ENCODE measurements at places on chromosomes 11 and 22.
A peak's percentile ranks its signal among the peaks of the same experiment; 100 is the strongest.

DNA sequence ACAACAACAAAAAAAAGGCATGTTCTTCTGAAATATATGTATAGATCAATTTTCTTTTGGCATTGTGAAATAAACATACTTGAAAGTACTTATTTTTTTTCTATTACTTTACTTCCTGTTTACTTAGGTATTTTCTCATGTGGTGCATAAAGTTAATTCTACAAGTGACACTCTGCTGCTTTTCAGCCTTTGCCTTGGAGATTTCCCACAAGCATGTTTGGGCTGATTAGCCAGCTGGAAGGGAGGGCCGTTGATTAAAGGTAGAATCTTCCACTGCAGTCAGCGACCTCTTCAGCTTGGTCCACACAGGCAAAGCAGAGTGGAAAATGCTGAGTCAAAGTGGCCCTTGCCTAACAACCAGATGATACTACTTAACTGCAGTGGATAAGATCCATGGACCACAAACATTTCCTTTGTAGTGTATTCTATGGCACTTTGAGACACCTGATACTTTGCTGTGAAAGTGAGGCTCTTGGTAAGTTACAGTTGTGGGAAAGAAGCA is 176.0 kb downstream of the ARHGAP42 start:
- peak; percentile 77 for DNase-seq

DNA sequence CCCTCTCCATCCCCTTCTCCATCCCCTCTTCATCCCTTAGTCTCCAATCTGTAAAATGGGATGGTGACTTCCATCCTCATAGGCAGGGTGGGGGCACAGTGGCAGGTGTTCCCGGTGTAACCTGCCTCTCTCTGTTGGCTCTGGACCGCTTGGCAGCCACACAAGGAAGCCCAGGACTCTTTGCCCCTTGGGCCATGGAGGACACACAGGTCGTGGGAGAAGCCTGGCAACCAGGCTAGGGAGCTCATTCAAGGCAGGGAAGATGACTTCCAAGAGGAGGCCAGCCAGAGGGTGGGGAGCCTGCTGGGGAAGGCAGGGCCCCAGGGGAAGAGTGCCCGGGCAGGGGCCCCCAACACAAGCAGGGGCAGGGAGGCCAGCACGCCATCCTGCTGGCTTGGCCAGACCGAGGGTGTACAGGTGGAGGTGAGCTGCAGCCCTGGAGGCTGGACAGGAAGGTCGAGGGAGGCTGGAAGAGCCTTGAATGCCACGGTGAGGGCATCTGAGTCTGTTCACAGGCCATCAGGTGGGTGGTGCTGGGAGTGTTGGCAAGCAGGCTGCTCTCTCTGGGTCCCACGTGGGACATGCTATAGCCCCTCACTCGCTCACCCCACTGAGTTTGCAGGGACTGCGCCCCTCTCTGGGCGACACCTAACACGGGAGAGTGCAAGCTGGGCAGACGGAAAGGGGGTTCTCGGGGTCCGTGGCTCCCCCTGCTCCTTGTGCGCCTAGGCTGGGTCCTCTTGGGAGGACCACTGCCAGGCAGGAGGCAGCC is 15.5 kb upstream of the CTSD start:
- DNase-seq, result no peak

DNA sequence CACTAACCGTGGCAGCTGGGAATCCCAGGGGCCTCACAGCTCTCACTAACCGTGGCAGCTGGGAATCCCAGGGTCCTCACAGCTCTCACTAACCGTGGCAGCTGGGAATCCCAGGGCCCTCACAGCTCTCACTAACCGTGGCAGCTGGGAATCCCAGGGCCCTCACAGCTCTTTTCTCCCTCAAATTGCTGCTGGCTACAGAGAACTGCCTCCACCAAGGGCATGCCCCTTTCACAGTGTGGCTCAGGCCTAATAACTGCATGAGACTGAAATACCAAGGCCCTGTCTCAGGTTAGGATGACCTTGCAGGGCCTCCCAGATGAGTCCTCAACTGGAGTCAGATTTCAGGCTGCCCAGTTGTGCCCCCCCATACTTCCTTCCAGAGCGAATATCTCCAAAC is 35.1 kb upstream of the GGTLC2 start:
- no peak for DNase-seq

DNA sequence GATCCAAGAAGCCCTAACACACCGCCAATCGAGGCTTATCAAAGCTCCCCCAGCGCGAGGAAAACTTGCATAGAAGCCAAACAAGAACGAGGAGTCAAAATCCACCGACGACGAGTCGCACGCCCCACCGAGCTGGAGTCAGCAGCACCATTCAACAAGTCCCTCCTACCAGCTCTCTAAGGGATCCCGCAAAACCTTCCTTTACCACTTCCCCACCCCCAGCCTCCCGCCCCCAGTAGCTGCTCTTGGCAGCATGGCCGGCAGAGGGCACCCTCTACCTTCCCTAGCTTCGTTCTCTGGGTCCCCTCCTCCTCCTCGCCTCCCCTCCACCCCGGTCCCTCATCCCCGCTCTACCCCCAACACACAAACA is 1.4 kb downstream of the BDNF start:
- DNase-seq, result peak; percentile 89

DNA sequence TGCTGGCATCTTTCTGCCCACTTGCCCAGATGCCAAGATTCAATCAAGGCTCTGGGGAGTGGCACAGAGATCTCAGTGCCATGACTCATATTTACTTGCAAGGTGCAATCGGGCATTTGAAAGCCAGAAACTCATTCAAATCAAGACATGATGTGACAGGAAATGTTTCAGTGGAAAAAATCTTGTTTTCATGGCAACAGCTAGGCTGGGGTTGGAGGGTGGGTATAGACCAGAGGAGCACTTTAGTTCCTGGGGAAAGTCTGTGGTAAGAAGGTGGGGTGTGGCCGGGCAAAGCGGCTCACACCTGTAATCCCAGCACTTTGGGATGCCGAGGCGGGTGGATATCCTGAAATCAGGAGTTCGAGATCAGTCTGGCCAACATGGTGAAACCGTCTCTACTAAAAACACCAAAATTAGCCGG is 1.2 kb downstream of the MAJIN start:
- no peak for DNase-seq

GRCh38 chr11:110374921-110375320 is 54.8 kb upstream of the FDX1 start:
- no peak for DNase-seq

- DNase-seq, result no peak
Observed at GRCh38 chr22:30946354-30946753, 22.2 kb downstream of the MORC2 start.

DNA sequence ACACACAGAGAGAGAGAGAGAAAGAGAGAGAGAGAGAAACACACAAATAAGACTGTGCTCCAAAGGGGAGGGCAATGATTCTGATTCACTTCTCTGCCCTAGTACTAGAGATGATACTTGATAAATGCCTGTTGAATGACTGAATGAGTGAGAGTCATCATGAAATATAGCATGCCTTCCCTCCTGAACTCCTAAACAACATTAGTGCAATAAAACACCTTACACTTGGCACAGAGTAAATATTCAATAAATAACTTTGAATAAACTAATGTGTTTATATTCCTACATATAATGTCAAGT is 511.2 kb upstream of the RAG2 start:
- DNase-seq, result no peak

DNA sequence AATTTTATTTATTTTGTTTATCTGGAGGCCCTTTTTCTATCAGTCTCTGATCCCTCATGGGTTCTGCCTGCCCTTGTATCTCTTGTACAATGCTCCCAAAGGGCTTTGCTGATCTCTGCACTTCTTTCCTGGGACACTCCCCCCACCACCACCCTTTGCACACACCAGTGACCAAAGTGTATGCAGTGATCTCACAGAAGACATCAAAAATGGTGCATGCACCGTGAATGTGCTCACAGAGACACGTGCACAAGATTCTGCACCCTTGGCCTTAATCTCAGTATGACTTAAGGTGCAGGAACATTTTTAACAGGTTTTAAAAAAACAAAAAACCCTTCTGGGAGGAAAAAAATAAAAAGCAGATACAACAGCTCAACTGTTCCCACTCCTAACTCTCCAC is 12.2 kb upstream of the ADSL start:
- no peak for DNase-seq

- DNase-seq, result no peak
Observed at GRCh38 chr22:44220727-44221680, 40.3 kb downstream of the PARVG start.

DNA sequence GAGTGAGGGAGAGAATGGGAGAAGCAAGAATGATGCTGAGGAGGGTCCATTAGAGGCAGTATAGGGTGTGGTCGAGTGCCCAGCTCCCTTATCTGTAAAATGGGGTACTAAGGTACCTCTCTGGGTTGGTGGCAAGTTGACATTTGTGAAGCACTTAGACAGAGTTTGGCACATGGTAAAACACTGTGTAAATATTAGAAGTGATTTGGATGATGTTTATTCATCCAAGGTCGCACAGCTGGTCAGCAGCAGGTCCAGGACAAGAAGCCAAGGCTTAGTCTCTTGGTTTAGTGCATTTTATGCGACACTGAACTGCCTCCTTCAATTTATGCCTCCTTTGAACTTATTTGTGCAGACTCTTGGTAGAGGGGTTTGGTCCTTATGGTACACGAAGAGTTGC is 19.4 kb downstream of the KREMEN1 start:
- DNase-seq, result no peak

- no peak for DNase-seq
Observed at GRCh38 chr11:57566905-57567514, 462 bp downstream of the UBE2L6 start.

- DNase-seq, result peak; percentile 72
Observed at GRCh38 chr11:57277845-57278720, 41.0 kb upstream of the APLNR start.

DNA sequence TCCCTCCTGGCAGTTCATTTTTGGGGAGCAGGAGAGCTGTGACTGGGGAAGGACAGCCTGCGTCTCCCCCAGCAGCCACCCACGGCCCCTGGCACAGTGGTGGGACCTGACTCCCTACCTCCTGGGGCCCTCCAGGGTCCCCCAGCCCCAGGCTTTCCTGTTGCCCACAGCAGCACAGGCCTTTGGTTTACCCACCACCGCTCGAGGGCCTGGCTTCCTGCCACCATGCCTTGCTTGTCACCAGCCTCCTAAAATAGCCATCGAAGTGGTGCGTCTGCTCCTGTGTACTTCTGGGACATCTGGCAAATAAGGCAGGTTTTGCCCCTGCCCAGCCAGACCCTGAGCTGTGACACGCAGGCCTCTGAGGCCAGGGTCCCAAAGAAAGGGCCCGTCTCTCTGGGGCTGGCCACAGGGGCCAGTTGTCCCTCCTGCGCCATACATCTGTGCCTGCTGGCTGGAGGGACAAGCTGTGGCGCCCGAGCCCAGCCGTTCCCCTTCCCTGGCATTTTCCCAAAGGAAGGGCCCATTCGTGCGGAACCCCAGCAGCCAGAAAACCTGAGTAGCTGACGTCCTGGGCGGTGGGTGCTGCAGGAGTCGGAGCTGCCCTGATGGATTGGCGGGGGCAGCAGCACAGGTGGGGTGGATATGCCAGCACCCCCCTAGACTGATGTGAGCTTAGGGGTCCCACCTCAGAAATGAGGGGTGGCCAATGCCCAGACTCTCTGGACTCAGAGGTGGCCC is 14.6 kb downstream of the PHLDA2 start:
- DNase-seq, result no peak

- DNase-seq, result no peak
Observed at GRCh38 chr11:86801364-86801763, 1.0 kb downstream of the PRSS23 start.

DNA sequence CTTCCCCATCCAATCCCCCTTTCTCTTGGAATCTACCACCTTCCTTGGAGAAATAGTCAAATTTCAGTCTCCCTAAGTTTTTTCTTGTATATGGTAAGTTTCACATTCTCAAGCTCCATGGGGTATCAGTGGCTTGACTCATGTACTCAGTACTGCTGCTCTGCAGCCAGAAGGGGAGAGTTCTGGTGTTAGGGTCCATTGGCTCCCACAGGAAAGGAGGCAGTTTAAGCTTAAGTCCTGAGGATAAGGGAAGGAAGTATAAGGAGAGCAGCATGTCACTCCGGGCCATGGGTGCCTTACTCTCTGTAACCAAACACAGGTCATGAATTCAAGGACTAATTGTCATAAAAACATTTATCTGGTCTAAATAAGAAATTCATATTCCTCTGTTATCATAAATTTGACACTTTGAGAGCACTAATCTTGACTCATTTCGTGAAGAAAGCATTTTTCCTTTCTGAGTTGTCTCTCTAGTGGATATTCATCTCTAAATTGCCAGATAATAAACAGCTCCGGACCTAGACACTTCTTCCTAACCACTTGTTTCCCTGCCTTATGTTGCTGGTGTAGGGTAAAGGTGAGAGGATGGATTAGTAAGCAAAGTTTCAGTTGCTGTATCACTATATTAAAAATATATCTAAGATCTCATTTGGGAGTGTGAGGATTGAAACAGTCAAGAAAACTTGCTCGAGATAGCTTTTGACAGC is 20.1 kb upstream of the SORL1 start:
- DNase-seq, result no peak

DNA sequence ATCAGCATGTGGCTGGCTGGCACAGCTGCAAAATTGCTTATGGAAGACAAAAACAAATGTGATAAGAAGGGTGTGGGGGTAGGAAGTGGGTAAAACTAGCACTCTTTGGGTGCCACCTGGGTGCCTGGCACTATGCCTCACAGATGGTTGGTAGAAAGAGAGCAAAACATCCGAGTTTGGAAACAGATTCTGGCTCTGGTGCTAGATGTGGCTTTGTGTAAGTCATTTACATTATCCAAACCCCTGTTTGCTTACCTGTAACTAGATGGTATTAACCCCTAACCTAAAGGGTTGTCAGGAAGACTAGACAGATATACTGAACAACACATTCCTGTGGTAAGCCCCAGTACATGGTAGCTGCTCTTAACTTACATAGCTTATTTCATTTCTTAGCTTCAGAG is 905.6 kb downstream of the DLG2 start:
- DNase-seq, result no peak

DNA sequence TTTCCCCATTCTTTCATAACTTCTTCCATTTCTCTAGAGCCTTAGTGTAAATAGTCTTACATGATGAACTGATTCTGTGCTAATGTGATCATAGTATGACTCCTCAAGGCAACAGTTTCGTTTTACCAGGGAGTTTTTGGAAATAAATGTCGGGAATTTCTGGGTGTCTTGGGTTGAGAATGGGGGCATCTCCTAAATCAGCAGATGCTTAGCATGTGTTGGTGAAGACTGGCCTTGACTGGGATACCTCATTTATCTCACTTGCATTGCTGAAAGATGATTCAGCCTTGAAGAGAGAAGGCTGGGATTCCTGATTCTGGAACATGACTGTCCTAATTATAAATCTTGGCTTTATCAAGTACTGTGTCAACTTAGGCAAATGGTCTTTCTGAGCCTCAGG is 115.7 kb upstream of the C11orf87 start:
- DNase-seq, result peak; percentile 62

GRCh38 chr11:78549624-78550409 is 24.8 kb downstream of the NARS2 start:
- DNase-seq, result no peak

DNA sequence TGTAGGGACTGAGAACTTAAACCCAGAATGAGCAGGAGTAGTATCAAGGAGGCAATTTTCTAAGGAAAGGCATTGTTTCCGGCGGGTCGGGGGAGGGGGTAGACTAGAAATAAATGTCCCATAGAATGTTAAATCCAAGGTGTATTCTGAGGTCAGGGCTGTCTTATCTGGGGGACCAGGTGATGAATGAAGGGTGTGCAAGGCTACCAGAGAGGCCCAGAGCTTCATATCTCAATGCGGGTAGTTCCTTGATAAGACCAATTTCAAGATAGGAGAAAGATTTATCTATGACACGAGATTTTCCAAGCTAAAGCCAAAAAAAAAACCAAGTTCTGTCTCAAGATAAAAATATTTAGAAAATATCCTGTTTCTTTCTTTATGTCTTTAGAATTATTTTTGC is 8.3 kb upstream of the RCE1 start:
- DNase-seq, result no peak
